ENCODE measurements at places on chromosomes 13 and 19. TPM values are rescaled to one million over a fixed set of nuclear protein-coding genes. Genes with fewer than 3 reads are reported as not detected.

DNA sequence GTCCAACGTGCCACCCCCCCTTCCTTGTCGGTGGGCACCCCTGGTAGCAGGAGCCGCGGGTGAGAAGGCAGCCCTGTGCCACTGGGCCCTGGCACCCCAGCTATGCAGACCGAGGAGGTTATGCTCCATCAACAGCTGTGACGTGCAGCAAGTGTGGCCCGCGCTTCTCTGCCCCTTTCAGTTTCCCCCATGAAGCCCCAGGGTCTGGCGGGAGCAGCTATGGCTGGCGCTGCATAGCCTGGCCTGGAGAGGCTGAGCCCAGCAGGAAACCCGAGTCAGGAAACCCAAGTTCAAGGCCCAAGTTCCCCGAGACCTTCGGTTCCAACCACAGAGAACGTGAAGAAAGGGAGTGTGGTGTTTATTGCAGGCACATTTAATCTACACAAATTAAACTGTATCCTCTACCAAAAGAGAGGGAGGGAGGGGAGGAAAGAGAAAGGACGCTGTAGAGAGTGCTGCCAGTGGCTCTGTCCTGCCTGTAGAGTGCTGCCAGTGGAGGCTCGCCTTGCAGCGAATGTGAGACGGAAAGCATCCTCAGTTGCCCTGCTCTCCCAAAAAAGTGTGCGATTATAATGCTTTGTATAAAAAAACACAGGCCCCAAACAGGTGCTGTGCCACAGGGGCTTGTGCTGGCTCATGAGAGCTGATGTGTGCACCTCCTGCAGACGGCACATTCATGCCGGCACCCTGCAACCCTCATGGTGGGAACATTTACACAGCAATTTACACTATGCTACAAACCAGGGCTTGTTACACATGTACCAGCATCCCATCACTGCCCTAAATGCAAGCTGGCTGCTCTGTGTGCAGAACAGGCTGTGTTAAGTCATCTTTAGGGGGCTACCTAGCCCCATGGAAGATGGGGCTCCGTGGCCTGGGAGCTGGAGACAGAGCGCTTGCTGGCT is 16.3 kb downstream of the POP4 start:
- no peak for DNase-seq

ADM5 gene
- total RNA-seq = 1.7 TPM

NKPD1 gene
- 1.3 TPM for total RNA-seq

ZNF296 gene
- 2.2 TPM for total RNA-seq

DNA sequence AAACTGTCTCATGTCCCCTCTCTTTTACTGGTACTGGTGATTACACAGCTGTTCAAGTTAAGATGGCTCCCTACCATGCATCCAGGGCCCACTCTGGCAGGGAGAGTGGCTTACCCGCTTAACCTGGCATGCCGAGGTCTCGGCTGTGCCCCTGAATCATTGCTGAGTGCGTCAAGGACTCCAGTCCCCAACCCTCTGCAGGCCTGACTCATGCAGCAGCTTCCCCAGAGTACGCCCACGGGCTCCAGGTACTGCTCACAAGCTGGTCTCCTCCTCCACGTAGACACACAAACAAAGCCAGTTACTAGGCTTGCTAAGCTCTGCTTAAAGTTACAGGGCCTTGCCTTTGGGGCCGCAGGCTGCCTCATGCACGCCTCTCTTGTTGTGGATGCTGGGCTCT is 447.4 kb downstream of the COG6 start:
- no peak for DNase-seq

- no peak for DNase-seq
Measured at GRCh38 chr13:26299168-26299750, 45.3 kb downstream of the CDK8 start.

ANKLE1 gene
- 5.9 TPM for total RNA-seq

DNAJB1 gene
- 277 TPM for total RNA-seq

HPN gene
- 17.1 TPM for total RNA-seq

- DNase-seq = no peak
Measured at GRCh38 chr19:28425046-28425931, 787.7 kb downstream of the UQCRFS1 start.

CCNA1 gene
- total RNA-seq = 3.5 TPM

CNMD gene
- 0.26 TPM for total RNA-seq

- DNase-seq = no peak
Measured at GRCh38 chr13:100667894-100668293, 6.7 kb downstream of the TMTC4 start.

SLAIN1 gene
- 27.7 TPM for total RNA-seq

DNA sequence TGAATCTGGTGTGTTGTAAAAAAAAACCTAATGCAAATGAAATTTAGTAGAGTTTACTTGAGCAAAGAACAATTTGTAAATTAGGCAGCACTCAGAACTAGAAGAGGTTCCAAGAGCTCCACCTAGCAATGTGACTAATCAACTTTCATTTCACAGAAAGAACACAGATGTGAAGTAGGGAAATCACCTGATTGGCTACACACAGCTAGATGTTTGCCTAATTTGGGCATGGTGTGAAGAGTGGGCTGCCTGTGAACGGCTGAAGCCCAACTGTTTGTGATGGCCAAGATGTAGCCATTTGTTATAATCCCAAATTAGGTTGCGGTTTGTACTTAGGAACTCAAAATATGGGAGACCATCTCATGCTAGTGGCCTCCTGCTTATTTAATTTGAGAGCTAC is 724.4 kb upstream of the SLITRK5 start:
- no peak for DNase-seq

DNA sequence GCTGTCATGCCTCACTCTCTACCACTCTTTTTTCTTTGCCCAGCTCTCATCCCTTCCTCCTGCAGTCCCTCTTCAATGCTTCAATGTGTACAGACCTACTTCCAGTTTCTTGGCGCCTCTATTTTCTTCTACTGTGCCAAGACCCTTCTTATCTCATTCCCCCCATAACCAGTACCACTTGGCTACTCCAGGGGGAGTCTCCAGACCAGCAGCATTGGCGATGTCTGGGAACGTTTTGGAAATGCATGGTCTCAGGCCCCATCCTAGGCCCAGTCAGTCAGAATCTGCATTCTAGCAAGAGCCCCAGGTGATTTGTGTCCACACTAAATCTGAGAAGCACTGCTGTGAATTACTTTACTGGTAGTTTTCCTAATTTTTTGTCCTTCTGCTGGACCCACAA is 198.2 kb downstream of the SLC7A1 start:
- DNase-seq = no peak

- DNase-seq = no peak
Measured at GRCh38 chr13:30109471-30110135, 197.7 kb downstream of the KATNAL1 start.

SIGLEC12 gene
- not detected for total RNA-seq

- DNase-seq = no peak
Measured at GRCh38 chr13:44259045-44260027, 114.3 kb upstream of the SERP2 start.

GRCh38 chr13:30323524-30323923 is 16.2 kb upstream of the KATNAL1 start:
- DNase-seq = no peak

ZNF345 gene
- total RNA-seq = 10.9 TPM

DNA sequence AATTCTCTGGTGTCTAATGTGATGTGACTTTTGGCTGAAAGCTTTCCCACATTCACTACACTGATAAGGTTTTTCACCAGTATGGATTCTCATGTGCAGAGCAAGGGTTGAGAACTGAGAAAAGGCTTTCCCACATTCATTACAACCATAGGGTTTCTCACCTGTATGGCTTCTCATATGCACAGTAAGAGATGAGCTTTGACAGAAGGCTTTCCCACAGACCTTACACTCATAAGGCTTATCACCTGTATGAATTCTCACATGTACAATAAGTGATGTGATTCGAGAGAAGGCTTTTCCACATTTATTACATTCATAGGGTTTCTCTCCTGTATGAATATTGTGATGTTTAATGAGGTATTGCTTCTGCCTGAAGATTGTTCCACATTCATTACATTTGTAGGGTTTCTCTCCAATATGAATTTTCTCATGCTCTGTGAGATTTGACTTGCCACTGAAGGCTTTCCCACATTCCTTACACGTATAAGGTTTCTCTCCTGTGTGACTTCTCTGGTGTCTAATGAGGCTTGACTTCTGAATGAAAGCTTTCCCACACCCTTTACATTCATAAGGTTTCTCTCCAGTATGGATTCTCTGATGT is 14.0 kb downstream of the ZNF260 start:
- no peak for DNase-seq

ACTN4 gene
- total RNA-seq = 776 TPM

SPART gene
- 67.6 TPM for total RNA-seq

DNA sequence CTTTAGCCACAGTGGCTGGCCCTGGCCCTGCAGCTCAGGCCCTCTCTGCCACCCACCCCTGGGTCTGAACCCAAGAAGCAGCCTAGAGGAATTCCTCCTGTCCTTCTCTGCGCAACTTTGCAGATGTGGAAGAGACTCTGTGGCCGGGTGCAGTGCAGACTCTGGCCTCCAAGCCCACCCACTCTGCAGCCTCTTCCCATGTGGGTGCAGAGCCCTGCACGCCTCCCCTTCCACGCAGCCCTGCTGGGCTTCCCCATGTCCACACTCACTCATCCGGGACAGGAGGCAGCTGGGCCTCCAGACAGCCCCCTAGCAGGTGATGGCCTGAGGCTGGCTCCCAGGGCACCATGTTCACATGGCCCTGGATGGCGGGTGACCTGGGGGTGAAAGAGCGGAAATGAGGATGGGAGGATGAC is 2.5 kb downstream of the TEX29 start:
- no peak for DNase-seq

WDR87 gene
- not detected for total RNA-seq

GRCh38 chr19:30360376-30361106 is 11.6 kb upstream of the ZNF536 start:
- DNase-seq = no peak

CEACAM6 gene
- total RNA-seq = 29.8 TPM

DNA sequence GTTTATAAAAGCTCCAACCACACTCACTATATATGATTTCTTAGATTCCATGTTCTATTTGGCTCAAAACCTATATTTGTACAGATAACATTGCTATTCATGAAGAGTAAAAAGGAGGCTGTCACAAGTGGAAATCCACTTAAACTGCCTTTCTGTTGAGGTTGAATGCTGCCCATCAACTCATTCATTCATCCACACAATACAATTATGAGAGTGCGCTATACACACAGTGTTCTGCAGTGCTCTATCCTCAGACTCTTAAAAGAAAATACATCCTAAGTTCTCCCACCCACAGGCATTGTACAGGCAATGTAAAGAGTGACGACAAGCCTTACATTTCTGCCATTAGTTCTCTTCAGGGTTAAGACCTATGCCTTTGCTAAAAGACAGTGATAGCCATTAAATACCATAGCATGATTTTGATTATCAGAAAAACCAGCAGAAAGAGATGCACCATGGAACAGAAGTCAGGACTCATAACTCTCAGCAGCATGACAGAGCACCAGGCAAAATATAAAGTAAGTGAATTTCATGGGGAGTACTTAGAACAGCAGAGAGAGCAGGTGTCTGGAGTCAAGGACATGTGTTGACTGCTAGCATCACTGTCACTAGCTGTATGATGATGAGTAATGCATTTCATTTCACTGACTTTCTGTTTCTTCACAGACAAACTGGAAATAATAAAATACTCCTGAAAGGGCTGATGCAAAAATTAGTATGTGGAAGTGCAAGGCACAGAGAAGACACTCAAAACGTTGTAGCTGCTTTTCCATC is 218.0 kb downstream of the RBM26 start:
- no peak for DNase-seq

U2AF1L4 gene
- 22.2 TPM for total RNA-seq

PBX4 gene
- total RNA-seq = 2.1 TPM

LENG8 gene
- total RNA-seq = 135 TPM

DNA sequence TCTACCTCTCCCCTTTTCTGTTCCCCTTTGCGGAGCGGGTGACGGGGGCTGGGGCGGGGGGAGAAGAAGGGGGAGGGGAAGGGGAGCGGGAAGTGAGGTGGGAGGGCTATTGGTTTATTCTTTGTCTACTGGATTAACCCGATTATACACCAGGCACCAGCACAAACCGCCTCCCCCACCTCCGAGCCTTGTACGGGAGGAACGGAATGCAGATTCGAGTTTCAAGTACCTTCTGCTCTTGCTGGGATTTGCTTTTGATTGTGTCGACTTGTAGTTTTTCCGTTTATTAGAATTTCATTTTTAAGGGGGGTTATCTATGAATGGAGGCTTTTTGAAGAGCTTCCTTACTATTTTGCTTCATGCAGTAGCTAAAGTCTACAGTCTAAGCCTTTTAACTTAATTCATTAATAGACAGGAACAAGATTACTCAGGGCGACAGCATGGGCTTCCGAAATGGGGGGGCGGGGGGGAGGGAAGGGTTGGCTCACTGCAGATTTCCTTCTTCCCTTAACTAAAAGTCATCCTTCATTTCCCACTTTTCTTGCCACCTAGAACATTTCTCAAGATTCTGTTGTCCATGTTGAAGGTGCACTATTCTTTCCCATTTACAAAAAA is 937 bp upstream of the SPRY2 start:
- DNase-seq = no peak

DNA sequence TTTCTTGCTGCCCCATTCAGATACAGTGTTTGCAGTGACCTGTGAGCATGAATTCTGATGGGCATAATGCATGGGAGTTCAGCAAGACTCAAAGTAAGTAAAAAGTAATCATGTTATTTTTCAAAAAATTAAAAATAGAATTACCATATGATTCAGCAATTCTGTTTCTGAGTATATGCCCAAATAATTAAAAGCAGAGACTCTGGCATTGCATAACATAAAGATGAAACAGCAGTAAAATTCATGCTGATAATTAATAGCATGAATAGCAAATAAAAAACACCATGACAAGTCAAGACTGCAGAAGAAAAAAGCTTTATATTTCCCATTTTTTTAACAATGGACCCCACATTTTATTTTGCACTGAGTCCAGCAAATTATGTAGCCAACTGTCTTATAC is 21.3 kb downstream of the RNF6 start:
- no peak for DNase-seq

GRCh38 chr19:3188627-3189596 is 3.2 kb downstream of the NCLN start:
- no peak for DNase-seq

DIRAS1 gene
- total RNA-seq = 10.4 TPM

IGSF23 gene
- 0.93 TPM for total RNA-seq

GRCh38 chr19:13436352-13436751 is 69.9 kb downstream of the CACNA1A start:
- no peak for DNase-seq

- no peak for DNase-seq
Measured at GRCh38 chr19:32349724-32350470, 4.5 kb downstream of the ZNF507 start.

- no peak for DNase-seq
Measured at GRCh38 chr19:31269425-31270127, 79.7 kb downstream of the TSHZ3 start.

- DNase-seq = no peak
Measured at GRCh38 chr19:20669263-20669662, 7.9 kb upstream of the ZNF626 start.

GRCh38 chr13:32252812-32253438 is 62.2 kb downstream of the ZAR1L start:
- no peak for DNase-seq

GRCh38 chr13:46881621-46882020 is 15.2 kb downstream of the HTR2A start:
- DNase-seq = no peak
